Stomach (tissue), 19 donors: ENCODE measurements at places on chromosomes 3 and 15. TPM values are rescaled to one million over a fixed set of nuclear protein-coding genes. Genes with fewer than 3 reads are reported as not detected.

The FANCD2OS gene
- total RNA-seq, result not detected

The MINAR1 gene
- 0.29 TPM for total RNA-seq

The ATRIP gene
- 5.5 TPM for total RNA-seq

The OR5H14 gene
- not detected for total RNA-seq

The COPB2 gene
- total RNA-seq, result 63.8 TPM

The ACAN gene
- total RNA-seq, result 0.72 TPM

The ALDH1A2 gene
- 0.45 TPM for total RNA-seq

The ADAMTSL3 gene
- 35.6 TPM for total RNA-seq

The ETFA gene
- total RNA-seq, result 168 TPM

The GP5 gene
- not detected for total RNA-seq

The BFSP2 gene
- not detected for total RNA-seq

The PXYLP1 gene
- total RNA-seq, result 5.3 TPM

The CHRNA3 gene
- total RNA-seq, result not detected

- DNase-seq, result no peak
Measured at GRCh38 chr3:18438586-18438985, 13.4 kb upstream of the SATB1 start.

DNA sequence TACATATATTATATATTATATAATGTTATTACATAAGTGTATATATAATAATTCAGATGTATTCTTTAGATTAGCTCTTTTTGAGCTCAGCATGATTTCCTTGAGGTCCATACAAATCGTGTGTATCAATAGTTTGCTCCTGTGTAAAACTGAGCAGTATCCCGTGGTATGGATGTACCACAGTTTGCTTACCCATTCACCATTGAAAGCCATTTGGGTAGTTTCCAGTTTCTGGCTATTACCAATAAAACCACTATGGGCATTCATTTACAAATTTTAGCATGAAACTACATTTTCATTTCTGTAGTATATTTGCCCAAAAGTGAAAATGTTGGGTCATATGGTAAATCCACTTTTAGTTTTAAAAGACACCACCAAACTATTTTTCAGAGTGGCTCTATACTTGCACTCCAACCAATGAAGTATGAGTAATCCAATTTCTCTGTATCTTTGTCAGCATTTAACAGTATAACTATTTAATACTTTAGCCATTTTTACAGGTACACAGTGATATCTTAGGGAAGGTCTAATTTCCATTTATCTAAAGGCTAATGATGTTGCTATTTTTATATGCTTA, 1361.4 kb upstream of the GBE1 start:
- no peak for DNase-seq

DNA sequence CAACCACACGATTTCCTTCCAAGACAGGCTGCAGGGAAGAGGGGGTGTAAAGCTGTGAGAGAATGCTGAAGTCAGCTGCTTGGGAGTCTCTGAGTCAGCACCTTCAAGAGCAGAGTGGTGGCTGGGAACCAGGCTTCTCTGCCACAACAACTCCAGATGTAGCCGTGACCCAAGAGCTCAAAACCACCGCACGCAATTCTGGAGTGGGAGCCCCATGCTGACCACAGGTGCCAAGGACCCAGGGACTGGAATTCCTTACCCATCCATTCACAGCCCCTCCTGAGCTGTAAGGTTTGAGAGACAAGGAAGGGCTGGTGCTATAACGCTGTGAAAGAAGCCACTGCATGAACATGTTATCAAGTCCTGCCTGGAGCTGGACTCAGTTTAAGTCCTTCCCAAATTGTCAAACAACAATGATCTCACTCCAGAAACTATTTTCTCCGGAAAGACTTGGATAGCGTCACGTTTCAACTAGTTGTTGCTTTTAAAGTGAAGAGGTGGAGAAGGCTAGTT, 61.4 kb downstream of the UMPS start:
- no peak for DNase-seq

- DNase-seq, result no peak
Measured at GRCh38 chr15:48765022-48765421, 45.8 kb downstream of the CEP152 start.

- DNase-seq, result no peak
Measured at GRCh38 chr15:29968099-29968894, 114.5 kb upstream of the GOLGA8J start.

GRCh38 chr3:125525153-125525552, 5.2 kb upstream of the SNX4 start:
- no peak for DNase-seq

DNA sequence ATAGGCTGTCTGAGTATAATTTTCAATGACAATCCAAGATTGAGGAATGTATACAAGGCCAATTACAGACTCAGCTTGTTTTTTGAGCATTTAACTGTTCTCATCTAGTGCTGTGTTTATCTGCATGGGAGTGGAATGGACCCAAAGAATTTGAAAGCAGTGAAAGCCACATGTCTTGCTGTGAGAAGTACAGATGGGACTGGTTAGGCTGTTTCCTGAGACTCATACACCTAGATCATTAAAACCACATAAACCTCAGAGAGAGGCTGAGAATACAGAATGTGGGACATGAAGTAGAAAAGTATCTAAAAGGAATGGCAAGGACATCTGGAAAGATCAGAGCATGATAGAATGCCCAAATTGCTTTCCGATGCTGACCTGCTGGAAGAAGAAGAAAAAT, 224.6 kb downstream of the NLGN1 start:
- no peak for DNase-seq

DNA sequence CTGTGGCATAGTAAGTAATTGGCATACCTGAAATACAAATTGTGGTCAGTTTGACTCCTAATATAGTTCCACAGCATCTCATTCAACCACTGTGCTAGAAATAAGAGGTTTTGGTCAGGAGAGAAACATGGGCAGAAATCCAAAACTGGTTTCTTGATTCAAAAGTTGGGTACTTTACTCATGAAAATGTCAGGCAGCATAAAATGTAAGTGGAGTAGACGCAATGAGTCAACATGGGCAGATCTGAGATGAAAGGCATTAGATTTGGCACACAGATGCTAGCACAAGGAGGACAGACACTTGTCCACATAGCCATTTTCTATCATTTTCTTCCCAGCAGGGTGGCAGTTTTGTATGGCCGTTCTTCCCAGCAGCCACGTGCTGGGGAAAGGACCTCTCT, 255.8 kb upstream of the CDIN1 start:
- DNase-seq, result no peak

- DNase-seq, result no peak
Measured at GRCh38 chr15:26087881-26088280, 224.8 kb upstream of the ATP10A start.

GRCh38 chr3:5675319-5675718, 487.8 kb downstream of the EDEM1 start:
- DNase-seq, result no peak

DNA sequence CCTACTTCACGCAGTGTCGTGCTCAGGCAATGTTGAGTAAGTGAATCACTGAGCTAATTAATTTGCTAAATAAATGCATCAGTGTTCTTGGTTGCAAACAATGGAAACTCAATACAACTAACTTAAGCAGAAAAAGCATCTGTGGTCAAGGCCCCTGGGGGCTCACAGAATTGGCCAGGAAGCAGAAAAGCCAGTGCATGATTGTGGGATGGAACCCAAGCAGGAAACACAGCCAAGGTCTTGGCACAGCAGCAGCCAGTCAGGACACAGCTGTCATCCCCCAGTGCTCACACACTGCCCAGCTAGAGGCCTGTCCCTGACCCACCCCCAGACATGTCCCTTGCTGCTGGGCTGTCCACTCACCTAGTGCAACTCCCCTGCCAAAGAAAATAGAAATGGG, 85.9 kb downstream of the AQP9 start:
- DNase-seq, result peak; percentile 42

DNA sequence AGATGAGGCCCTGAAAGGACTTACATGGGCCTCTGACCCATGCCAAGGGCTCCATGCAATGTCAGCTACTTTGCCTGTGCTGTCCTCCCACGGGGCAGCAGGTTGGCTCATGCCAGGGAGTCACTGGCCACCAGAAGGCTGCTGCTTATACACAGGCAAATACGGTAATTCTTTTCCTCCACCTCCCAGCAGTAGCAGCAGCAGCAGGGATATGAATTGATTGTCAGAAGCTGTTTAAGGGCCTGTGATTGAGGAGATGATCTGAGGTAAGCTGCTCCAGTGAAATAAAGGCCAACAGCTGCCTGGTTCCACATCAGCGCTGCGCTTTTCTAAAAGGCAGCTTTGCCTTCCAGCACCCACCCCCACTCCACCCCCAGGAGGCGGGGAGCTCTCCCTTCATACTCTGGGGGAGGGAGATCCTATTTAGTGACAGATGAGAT, 250.5 kb downstream of the SHQ1 start:
- no peak for DNase-seq

GRCh38 chr3:20422391-20422790, 236.4 kb upstream of the SGO1 start:
- no peak for DNase-seq

- no peak for DNase-seq
Measured at GRCh38 chr3:147836330-147836729, 427.2 kb downstream of the ZIC1 start.

DNA sequence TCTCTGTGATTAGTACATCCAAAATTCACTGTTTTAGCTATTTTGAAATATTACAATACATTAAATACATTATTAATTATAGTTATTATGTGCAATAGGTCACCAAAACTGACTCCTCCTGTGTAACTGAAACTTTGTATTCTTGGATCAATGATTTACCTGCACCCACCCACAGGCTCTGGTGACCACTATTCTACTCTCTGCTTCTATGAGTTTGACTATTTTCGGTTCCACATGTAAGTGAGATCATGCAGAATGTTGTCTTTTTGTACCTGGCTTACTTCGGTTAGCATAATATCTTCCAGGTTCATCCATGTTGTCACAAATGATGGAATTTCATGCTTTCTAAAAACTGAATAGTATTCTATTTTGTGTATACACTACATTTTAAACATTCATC, 43.8 kb downstream of the SLC2A2 start:
- DNase-seq, result no peak
